ENCODE measurements at places on chromosomes 16 and 17. TPM values are rescaled to one million over a fixed set of nuclear protein-coding genes. Genes with fewer than 3 reads are reported as not detected.
A peak's percentile ranks its signal among the peaks of the same experiment; 100 is the strongest.

DNA sequence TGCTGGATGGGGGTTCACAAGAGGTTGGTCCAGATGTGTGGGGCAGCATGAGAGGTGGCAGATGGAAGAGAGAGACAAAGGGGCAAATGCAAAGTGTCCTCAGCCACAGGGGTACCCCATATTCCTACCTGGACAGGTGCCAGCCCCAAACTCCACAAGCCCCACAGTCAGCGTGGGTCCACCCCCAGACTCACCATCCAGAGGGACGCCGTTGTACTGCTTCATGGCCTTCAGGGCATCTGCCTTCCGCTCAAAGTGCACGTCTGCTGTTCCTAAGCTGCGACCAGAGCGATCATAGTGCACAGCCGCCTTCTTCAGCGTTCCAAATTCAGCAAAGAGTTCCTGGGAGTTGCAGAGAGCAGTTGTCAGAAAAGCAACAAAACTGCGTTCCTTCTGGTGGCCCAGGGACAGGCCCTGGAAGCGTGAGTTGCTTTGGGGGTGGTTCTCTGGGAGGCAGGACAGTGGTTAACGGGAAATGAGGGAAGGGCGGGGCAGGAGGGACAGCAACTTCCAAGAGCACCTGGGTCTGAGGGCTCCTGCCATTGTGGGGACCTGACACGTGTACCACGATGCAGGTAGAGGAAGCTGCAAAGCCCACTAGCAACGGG lies 2.3 kb downstream of the ALYREF start:
- peaks cover 62% of the 10 kb centered on the region for H3K36me3 ChIP-seq
- DNase-seq = no peak
- H3K27me3 ChIP-seq = no peaks in the 10 kb centered on the region
- H3K4me1 ChIP-seq = peaks cover 32% of the 10 kb centered on the region
- H3K4me3 ChIP-seq = peak overlapping the region; percentile 85
- H3K27ac ChIP-seq = peak overlapping the region; percentile 70

DNA sequence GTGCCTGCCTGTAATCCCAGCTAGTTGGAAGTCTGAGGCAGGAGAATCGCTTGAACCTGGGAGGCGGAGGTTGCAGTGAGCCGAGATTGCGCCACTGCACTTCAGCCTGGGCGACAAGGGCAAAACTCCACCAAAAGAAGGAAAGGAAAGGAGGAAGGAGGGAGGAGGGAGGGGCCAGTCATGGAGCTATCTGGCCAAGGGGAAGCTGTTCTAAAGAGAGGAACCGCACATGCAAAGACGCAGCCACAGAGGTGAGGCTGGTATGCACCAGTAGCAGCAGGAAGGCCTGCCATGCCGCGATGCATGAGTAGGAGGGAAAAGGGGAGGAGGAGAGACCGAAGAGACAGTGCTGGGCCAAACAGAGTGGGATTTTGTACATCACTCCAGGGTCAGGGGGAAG lies 35.9 kb downstream of the HSBP1 start:
- no peak for DNase-seq
- H3K4me3 ChIP-seq = no peak overlapping the region
- peaks cover under 1% of the 10 kb centered on the region for H3K27me3 ChIP-seq
- H3K4me1 ChIP-seq = no peaks in the 10 kb centered on the region
- no peaks in the 10 kb centered on the region for H3K36me3 ChIP-seq
- H3K27ac ChIP-seq = no peak overlapping the region

DNA sequence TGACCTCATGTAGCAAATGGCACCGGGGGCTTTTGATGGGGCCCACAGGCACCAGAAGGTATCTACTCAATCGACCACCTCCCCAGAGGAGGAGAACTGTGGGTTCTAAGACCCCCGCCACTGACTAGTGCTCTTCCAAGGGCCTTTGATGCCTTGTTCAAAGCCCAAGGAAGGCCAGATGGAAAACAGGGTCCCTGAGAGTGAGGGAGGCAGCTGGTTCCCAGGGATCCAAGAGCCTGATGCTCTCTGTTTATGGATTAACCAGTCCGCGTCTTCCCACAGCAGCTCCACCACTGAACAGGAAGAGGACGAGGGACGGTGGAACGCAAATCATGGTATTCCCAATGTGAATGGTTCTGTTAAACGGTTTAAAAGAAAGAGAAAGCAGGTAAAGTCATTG lies 7.6 kb downstream of the PHB1 start:
- H3K4me3 ChIP-seq = no peak overlapping the region
- no peak overlapping the region for H3K27ac ChIP-seq
- DNase-seq = no peak

DNA sequence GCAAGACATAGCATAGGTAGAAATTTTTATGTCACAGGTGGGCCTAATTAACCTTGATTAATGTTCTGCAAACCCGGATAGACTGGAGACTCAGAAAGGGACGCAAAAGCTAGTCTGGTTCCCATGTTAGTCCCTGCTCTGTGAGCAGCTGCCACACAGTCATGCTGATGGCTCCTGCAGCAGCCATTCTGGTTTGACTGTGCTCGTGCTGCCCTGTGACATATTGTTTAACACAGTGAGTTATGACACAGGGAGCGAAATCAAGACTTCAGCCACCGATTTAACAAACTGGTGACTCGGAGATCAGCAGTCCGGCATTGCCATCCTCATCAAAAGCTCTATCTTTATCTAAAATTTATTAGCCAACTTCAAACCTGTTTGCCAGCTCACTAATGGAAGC lies 169.8 kb downstream of the WWOX start:
- no peaks in the 10 kb centered on the region for H3K27me3 ChIP-seq
- H3K36me3 ChIP-seq = peaks cover 10% of the 10 kb centered on the region
- no peak overlapping the region for H3K4me3 ChIP-seq
- no peak for DNase-seq
- H3K4me1 ChIP-seq = no peaks in the 10 kb centered on the region
- H3K27ac ChIP-seq = no peak overlapping the region

DNA sequence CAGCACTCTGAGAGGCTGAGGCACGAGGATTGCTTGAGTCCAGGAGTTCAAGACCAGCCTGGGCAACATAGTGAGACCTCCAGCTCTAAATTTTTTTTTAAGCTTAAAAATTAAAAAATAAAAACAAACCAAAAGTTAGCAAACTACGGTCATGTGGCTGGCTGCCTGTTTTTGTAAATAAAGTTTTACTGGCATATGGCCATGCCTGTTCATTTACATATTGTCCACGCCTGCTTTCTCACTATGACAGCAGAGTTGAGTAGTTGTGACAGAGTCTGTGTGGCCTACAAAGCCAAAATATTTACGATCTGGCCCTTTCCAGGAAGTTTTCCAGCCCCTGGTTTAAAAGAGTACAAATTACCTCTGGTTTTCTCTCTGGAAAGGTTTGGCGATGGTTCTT lies 3.3 kb downstream of the SLX4 start:
- H3K27ac ChIP-seq = no peak overlapping the region
- peaks cover 21% of the 10 kb centered on the region for H3K36me3 ChIP-seq
- no peak overlapping the region for H3K4me3 ChIP-seq
- no peaks in the 10 kb centered on the region for H3K27me3 ChIP-seq
- no peak for DNase-seq

- DNase-seq = no peak
- H3K4me1 ChIP-seq = peaks cover 71% of the 10 kb centered on the region
- peak overlapping the region; percentile 98 for H3K4me3 ChIP-seq
- no peaks in the 10 kb centered on the region for H3K27me3 ChIP-seq
Measured at GRCh38 chr16:56935201-56935600, 3.3 kb downstream of the HERPUD1 start.

DNA sequence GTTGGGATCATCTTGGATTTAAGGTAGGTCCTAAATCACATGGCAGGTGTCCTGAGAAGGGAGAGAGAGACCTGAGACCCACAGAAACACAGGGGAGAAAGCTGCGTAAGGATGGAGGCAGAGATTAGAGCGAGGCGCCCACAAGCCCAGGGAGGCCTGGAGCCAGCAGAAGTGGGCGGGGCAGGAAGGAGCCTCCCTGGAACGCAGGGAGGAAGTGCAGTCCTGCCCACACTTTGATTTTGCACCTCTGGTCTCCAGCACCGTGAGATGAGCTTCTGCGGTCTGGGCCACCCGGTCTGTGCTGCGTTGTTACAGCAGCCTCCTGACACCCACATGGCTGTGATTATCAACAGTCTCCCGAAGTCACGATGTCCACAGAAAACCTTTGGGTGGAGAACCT lies 6.4 kb downstream of the DNASE1L2 start:
- H3K36me3 ChIP-seq = peaks cover 8% of the 10 kb centered on the region
- no peaks in the 10 kb centered on the region for H3K4me1 ChIP-seq
- H3K27ac ChIP-seq = no peak overlapping the region

DNA sequence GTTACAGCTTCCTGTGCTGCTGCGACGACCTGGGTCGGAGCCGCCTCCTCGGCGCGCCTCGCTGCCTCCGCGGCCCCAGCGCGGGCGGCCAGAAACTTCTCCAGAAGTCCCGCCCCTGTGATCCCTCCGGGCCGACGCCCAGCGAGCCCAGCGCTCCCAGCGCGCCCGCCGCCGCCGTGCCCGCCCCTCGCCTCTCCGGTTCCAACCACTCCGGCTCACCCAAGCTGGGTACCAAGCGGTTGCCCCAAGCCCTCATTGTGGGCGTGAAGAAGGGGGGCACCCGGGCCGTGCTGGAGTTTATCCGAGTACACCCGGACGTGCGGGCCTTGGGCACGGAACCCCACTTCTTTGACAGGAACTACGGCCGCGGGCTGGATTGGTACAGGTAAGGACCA lies 746 bp downstream of the HS3ST2 start:
- H3K27ac ChIP-seq = no peak overlapping the region
- H3K27me3 ChIP-seq = peaks cover 33% of the 10 kb centered on the region
- no peak overlapping the region for H3K4me3 ChIP-seq
- DNase-seq = no peak

- peak; percentile 61 for DNase-seq
- H3K27me3 ChIP-seq = no peaks in the 10 kb centered on the region
- peaks cover 93% of the 10 kb centered on the region for H3K4me1 ChIP-seq
Measured at GRCh38 chr17:27466376-27466742, 10.1 kb downstream of the KSR1 start.

DNA sequence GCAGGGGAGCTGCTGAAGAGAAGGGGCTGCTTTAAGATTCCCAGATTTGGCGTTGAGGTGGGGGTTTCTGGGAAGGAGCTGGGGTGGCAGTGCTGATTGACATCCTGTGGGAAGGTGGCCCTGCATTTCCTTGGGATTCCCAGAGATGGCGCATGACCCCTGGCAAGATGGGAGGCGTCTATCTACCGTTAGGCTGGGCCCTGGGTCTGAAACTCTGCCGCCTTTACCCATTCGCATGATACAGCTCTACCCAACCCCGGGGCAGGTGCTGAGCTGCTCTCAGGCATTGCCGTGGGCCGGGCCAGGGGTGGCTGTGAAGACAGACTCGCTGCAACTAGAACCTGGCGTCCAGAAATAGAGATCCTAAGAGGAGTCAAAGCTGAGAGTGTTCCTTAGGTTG lies 9.9 kb upstream of the MVD start:
- H3K36me3 ChIP-seq = peaks cover 2% of the 10 kb centered on the region
- H3K4me1 ChIP-seq = no peaks in the 10 kb centered on the region
- H3K27ac ChIP-seq = no peak overlapping the region

- H3K4me1 ChIP-seq = peaks cover 39% of the 10 kb centered on the region
- peaks cover 2% of the 10 kb centered on the region for H3K36me3 ChIP-seq
- DNase-seq = no peak
- peak overlapping the region; percentile 91 for H3K4me3 ChIP-seq
- H3K27me3 ChIP-seq = no peaks in the 10 kb centered on the region
- peak overlapping the region; percentile 88 for H3K27ac ChIP-seq
Measured at GRCh38 chr16:48244863-48245195, 729 bp downstream of the LONP2 start.

GRCh38 chr16:78473031-78473699 lies 373.7 kb downstream of the WWOX start:
- H3K27ac ChIP-seq = no peak overlapping the region
- no peaks in the 10 kb centered on the region for H3K27me3 ChIP-seq
- no peak overlapping the region for H3K4me3 ChIP-seq
- no peaks in the 10 kb centered on the region for H3K4me1 ChIP-seq
- DNase-seq = no peak

- no peak overlapping the region for H3K4me3 ChIP-seq
- no peak overlapping the region for H3K27ac ChIP-seq
- H3K36me3 ChIP-seq = peaks cover 85% of the 10 kb centered on the region
- H3K27me3 ChIP-seq = no peaks in the 10 kb centered on the region
- no peak for DNase-seq
Measured at GRCh38 chr17:80380068-80380467, 34.9 kb upstream of the ENDOV start.

GRCh38 chr16:11340710-11341109 lies 4.5 kb upstream of the RMI2 start:
- H3K27me3 ChIP-seq = no peaks in the 10 kb centered on the region
- H3K27ac ChIP-seq = no peak overlapping the region
- DNase-seq = no peak

- peaks cover 19% of the 10 kb centered on the region for H3K27me3 ChIP-seq
- DNase-seq = no peak
- H3K4me3 ChIP-seq = no peak overlapping the region
Measured at GRCh38 chr17:43330876-43331639, 67.7 kb upstream of the ARL4D start.

DNA sequence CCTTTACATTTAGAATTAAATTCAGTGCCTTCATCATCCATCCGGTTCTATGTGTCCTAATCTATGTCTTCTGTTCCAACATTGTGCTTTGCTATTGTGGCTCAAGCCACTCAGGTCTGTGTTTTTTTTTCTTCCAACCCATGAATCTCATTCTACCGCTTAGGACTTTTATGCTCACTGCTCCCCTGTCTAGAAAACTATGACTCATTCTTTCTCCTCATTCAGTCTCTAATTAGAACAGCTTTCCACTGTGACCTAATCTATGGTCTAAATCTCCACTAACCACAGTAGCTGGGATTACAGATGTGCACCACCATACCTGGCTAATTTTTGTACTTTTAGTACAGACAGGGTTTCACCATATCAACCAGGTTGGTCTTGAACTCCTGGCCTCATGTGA lies 418.7 kb downstream of the KCNJ2 start:
- DNase-seq = no peak
- no peak overlapping the region for H3K4me3 ChIP-seq
- no peaks in the 10 kb centered on the region for H3K36me3 ChIP-seq
- H3K27ac ChIP-seq = no peak overlapping the region
- H3K27me3 ChIP-seq = no peaks in the 10 kb centered on the region

DNA sequence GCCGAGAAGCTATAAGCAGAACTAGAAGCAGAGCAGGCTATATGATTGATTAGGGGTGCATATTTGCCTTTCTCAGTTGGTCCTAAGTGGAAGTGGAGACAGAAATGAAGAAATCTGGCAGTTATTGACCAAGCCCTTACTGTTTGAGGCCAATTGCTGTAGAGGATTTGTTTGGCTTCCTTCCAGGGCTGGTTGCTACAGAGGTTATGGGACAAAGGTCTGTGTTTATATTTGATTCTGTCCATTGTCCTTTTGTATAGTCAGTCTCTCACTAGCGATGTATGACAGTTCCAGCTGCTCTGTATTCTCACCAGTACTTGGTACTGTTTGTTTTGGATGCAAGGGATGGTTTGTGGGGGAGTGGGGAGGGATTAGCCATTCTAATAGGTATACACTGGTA lies 7.3 kb upstream of the ALOX15 start:
- peaks cover 21% of the 10 kb centered on the region for H3K27me3 ChIP-seq
- H3K27ac ChIP-seq = no peak overlapping the region
- H3K36me3 ChIP-seq = no peaks in the 10 kb centered on the region
- no peaks in the 10 kb centered on the region for H3K4me1 ChIP-seq

- peaks cover 22% of the 10 kb centered on the region for H3K27me3 ChIP-seq
- DNase-seq = no peak
Measured at GRCh38 chr16:77540646-77541045, 105.8 kb upstream of the ADAMTS18 start.

SHISA9 gene
- total RNA-seq = not detected

ABCA9 gene
- not detected for total RNA-seq

MKS1 gene
- 20.4 TPM for total RNA-seq

ACBD4 gene
- 13.4 TPM for total RNA-seq

STH gene
- not detected for total RNA-seq

All from activated CD4-positive, alpha-beta T cell treated with anti-CD3 and anti-CD28 coated beads for 36 hours (primary cell).